ENCODE measurements at places on chromosomes 12 and 14.

- no peak for DNase-seq
Measured at GRCh38 chr12:53101266-53101665, 2.0 kb upstream of the SOAT2 start.

DNA sequence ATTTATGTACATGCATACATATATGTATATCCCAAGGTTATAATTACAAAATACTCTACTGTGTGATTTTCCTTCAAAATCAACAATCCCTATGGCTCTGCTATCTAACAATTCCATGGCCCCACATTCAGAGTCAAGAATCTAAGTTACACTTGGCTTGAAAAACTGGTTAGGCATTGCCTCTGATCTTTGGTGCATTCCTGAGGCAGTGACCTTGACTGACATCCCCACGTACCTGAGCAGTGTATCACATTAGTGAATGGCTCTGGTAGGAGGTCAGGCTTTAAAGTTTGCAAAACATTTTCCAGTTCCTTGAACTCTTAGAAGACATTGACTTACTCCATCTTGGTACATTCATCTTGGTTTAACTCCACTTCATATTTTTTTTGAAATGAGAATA, 8.5 kb upstream of the STON2 start:
- DNase-seq: no peak

- no peak for DNase-seq
Measured at GRCh38 chr14:50366589-50366988, 30.1 kb downstream of the CDKL1 start.

DNA sequence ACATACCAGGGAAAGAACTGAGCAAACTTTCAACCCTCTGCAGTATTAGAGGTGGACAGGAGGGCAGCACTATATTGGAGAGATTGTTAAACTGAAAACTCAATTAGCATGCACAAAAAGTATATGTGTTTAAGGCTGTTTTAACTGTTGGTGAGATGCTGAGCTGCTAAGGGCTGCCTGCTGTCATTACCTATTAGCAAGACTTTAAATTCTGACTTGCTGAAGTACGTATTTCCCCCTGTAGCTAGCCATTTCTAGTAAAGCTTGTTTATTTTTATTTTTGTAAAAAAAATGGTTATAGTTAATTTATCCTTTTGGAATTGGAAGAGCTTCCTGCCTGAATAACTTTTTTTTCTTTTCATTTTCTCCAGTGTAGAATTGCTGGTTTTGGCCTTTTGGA, 92.2 kb downstream of the CACNA1C start:
- DNase-seq: no peak

DNA sequence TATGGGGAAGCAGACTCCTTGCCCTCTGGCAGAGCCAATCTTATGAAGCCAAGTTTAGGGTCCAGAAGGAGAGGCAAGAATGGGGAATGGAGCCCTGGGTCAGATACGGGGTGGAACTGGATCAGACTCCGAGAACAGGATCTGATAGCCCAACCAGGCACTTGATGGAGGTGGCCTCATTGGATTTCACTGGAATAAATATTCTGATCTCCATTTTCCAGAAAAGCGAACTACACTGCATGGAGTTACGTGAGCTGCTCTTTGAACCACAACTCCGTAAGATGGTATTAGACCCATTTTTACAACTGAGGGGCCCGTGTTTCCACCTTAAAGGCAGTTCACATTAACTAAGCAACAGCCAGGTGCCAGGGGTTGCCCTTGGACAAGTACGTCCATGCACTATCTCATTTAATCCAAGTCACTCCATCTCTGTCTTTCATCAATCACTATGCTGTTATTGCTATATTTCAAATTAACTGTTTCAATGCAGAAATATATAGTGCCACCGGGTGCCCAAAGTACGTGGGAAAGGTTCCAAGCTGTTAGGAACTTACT, 155.2 kb downstream of the BCL11B start:
- DNase-seq: no peak

DNA sequence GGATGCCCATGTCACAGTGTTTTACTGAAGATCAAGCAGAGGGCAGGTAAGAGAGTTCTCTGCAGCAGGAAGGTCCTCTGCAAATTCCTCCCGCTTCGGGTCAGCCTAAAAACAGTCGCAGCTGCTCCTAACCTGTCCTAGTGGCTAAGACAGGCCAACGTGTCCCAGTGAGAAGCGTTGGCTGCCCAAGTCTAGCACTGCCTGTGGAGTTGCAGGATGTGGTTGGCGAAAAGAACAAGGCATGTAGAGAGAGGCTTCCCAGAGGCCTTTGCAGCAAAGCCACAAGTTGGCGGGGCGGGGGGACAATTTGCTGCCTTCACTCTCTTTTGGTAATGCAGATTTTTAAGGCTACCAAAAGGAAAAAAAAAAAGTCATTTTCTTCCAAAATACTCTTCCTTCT, 340.1 kb downstream of the BCL11B start:
- no peak for DNase-seq

GRCh38 chr12:77060136-77060882, 5.1 kb downstream of the E2F7 start:
- no peak for DNase-seq

DNA sequence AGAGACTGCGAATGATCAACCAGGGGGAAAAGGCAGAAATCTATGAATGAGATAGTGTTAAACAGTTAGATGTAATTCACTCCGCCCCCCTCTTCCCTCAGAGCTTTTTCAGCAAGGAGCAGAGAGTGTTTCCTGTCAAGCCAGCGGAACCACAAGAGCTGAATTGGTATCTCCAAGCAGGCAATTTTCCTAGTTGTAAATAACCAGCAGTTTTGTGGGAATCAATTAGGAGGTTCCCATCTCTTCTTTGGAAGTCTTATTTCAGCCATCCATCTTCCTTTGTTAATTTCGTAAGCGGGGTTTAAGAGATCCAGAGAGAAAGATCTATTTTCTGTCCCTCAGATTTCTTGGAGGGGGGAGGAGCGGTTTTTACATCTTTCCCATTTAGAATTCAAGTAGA, 178.0 kb downstream of the FOXN3 start:
- no peak for DNase-seq

DNA sequence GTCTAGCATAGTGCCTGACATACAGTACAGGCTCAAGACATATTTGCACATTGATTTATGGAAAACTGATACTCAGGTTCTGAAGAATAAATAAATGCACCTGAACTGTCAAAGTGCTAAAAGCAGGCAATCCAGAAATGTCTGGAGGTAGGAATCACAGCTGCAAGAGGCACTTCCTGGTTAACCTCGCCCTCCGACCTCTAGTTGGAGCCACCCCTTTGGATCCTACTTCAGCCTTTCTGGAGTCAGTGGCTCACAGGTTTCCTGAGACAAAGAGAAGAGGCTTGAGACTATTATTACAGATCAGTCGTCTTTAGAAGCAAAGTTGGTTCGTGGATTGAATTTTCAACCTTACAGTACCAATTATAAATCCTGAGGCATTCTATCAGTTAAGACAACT, 13.0 kb downstream of the TCP11L2 start:
- DNase-seq: no peak

- no peak for DNase-seq
Measured at GRCh38 chr14:51251486-51251885, 11.4 kb downstream of the TMX1 start.

- DNase-seq: no peak
Measured at GRCh38 chr12:42538203-42538602, 51.3 kb downstream of the PRICKLE1 start.

DNA sequence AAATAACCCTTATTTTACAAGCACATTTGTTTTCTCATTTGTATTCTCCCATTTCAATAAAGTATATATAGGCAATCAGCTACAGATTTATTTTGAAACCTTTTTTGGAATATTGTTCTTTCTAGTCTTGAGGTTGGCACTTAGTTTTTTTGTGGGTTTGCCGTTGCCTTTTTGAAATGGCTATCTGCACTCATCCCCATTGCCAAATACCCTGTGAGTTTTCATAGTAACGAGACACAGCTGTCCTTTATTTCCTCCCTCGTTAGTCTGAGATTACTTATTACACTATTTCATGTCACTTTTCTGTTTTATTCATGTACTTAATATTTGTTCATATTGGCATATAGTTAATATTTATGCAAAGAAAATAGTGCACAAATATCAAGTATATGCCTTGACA, 1104.0 kb downstream of the SLC6A15 start:
- DNase-seq: no peak

DNA sequence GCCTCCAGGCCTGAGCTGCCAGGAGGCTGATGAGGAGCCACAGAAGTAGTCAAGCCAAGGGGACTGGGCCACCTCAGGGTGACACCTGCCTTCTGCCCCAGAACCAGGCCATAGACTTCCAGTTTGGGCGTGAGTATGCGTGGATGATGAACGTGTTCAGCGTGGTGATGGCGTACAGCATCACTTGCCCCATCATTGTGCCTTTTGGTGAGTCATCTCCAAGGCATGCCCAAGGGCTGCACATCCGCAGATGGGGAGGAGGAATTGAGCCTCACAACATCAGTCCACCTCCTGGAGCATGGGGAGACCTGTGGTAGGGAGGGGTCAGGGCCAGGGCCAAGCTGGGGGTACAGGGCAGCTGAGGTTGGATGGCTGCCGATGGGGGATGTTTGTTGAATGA, 22.3 kb downstream of the NGB start:
- DNase-seq: no peak

- DNase-seq: peak; percentile 6
Measured at GRCh38 chr12:109612975-109613502, 39.4 kb downstream of the MVK start.

DNA sequence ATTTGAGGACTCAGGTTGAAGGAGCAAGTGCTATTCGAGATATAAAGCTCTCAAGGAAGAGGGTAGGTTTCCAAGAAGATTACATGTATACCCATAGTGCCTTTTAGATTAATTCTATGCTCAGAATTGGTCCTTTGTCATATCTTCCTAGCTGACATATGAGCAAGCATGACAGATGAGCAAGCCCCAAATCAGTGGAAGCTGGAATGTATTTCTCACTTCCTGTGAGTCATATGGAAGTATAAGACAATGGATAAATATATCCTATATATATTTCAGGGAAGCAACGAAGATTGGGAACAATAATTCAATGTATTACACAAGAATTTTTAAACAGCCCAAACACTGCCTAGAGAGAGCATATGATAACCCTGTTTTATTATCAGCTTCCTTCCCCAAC, 674.1 kb upstream of the ATXN7L3B start:
- peak; percentile 9 for DNase-seq

DNA sequence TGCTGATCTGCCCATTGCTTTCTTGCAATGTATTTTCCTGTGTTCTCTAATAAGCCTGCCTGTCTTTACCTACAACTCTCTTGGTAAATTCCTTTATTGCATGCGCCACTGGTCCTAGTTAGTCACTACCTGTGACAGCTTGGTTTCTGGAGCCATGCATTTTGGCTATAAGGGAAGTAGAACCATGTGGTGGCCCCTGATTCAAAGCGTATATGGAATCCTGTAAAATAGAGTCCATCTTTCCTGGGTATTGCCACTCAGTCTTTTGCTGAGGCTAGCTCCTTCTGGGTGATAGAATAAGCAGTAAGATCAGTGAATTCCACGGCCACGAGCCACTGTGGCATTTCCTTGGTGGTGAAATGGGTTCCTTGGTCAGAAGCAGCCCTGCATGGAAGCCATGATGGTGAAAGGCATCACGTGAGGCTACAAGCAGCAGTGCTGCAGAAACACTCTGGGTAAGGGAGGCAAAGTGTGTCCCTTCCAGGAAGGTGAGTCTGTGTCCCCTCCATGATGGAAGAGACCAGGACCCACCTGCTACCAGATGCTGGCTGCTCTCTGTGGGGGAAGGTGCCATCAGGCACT, 19.6 kb downstream of the TNFAIP2 start:
- no peak for DNase-seq

- no peak for DNase-seq
Measured at GRCh38 chr12:91422811-91423692, 240.4 kb upstream of the DCN start.

- no peak for DNase-seq
Measured at GRCh38 chr12:115993737-115994136, 283.8 kb downstream of the MED13L start.

DNA sequence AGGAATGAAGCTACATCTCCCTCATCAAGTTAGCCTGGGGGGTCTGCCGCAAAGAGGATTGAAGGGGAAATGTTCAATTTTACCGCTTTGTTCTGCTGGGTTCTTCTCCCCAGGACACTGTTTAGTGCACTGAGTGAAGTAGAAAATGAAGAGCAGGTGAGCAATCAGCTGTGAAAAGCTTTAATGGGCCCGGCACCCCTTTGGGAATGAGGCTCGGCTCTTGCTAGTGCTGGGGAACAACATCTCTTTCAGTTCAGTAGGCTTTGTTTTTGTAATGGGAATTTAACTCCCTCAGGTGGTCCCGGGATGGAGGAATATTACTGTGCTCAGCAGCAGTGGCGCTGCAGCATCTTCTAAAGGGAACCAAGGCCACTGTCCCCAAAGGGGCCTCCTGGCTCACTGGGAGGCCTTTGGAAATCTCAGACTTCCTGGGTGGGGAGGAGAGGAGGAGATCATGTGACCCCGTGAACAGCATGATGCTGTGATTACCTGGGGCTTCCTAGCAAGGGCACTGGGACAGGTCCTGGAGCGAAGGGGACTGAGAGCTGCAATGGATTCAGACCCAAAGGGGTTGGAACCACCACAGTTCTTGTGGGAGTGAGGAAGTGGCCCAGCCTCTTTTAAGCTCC, 85.2 kb upstream of the MAX start:
- no peak for DNase-seq

DNA sequence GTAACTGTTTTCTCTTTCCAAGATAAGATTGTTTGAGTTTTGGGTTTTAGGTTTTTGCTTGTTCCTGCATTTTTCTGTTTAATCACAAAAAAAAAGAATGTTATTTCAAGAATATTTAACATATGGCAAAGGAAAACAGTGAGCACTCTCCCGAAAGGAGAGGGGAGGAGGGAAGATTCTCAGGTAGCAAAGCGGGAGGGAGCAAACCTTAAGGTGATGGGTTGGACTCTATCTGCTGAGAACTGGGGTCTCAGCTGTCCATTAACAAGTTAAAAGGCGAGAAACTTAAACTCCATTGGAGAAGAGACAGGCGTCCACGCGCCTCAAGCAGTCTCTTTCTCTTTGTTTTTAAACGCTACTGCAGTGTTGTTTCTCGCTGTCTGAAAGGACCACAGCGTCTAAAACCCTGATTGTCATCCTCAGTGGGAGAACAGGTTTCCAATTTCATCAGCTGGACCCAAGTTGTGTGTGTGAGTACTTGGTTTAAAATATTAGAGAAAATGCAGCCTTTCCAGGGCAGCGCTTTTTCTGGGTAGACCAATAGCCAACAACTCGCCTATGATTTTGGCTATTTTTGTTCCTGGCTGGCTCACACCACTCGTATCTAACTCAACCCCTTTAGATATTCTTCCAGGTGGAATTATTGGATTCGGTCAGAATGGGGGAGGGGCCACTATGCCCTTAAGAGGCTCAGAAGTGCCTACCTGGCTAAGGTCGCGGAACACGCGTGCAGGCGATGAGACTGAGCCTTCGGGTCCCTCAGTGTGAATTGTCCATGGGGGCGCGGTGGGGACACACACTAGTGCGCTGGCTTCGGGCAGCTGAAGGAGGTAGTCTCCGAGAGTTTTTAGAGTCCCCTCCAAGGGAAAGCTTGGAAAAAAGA, 8.2 kb downstream of the SIX1 start:
- no peak for DNase-seq

DNA sequence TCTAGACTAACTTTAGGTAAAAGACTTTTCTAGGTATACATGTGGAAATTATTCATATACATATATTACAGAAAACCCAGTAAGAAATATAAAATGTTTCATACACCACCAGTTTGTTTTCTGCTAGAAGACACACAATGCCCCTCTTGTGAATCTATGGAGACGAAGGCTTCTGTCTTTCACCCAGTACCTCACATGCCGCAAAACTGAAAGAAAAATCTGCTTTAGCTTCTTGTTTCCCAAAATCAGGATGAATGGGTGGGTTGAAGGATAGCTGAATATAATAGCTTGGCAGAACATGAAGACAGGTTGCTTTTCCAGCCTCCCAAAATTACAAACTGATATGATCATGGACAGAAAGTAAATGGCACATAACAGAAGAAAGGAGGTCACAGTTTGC, 1.3 kb downstream of the TAS2R30 start:
- no peak for DNase-seq

Measured in fibroblast of the aortic adventitia (primary cell).